Iris pigment epithelial cell (primary cell): ENCODE measurements at places on chromosomes 5 and 9.

- peak; percentile 62 for DNase-seq
These were observed 119.9 kb downstream of the KCNIP1 start for GRCh38 chr5:170623576-170624181.

GRCh38 chr9:96317335-96317980 is 15.5 kb upstream of the HSD17B3 start:
- DNase-seq = peak; percentile 69

DNA sequence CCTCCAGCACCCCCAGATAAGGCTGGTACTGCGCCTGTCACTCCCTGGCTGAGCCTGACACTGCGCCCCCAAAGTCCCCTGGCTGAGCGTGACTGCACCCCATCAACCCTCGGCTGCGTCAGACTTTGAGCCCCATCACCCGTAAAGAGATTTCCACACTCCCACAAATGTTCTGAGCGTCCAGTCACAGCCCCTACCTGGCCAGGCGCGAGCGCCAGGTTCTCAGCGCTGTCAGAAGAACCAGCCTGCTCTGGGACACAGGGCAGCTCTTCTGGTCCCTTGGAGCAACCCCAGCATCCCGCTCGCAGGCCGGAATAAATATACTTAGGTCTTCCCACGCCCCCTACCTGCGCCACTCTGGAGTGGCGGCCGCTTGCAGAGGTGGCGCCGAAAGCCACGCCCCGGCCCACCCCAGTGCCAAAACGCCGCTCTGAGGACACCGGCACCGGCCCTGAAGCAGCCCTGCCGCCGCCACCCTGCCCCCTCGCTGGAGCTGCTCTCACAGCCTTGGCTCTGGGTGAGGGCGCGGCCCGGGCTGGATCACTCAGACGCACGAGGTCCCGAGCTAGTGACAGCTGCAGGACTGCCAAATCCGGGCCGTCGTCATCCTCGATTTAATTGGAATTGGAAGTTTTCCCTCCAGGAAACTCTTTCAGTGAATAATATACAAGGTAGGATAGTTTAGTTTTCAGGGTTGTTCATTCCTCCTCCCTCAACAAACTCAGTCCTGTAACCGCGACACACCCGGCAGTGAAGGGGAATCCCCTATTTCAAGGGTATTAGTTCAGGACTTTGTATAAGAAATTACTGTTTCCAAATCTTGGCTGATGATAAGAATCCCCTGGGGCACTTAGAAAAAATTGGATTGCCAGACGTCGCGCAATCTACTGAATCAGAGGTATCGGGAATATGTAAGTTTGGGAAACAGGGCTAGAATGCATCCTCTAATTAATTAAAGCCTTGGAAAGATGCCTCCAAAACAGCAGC is 1.2 kb upstream of the CEMIP2 start:
- peak; percentile 25 for DNase-seq

DNA sequence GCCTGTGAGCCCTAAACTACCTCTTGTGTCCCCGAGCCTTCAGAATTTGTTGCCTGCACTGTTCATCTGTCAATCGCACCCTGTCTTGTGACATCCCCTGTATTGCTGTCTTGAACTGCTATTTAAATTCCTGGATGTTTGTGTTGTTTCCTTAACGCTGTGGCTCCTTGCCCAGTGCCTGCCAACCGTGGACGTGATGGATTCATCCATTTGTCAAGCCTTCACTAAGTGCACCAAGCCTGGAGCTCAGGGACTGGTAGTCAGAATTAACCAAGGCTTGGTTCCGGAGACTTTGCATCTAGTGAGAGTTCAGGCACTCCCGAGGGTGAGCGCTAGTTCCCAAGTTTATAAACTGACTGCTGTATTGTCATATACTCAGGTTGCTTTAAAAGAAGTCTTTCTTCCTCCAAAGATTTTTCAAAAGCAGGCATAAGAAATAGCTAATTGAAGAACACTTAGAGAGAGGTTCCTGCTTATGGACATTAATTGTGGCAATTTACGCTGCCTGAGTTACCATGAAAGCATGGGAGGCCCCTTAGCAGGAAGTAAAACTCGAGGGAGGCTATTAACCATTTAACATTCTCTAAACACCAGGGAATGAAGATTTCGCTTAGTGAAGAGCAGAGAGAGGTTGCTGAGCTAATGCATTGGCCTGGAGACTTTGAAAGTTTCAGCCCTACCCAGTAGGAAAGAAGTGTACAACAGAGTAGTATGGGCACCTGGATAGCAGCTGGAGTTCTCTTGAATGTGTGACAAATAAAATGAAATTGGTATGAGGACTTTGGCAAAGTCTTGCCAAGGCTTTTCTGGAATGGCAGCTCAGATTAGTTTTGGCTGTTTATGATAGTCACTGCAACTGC is 29.0 kb downstream of the RGS3 start:
- DNase-seq = peak; percentile 36

GRCh38 chr9:134690301-134690751 is 48.7 kb downstream of the COL5A1 start:
- no peak for DNase-seq

DNA sequence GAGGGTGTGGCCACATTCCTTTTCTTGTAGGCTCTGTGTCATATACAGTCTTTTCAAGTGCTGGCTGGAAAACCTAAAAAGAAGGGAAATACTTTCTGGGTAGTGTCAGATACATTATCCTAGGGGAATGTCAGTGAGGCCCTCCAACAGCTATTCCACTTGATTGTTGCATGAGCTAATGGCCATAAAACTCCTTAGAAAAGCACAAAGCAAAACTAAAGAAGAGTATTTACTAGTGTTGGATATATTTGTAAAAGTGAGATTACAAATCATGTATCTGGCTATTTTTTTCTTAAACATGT is 829 bp downstream of the ANXA1 start:
- DNase-seq = peak; percentile 31

DNA sequence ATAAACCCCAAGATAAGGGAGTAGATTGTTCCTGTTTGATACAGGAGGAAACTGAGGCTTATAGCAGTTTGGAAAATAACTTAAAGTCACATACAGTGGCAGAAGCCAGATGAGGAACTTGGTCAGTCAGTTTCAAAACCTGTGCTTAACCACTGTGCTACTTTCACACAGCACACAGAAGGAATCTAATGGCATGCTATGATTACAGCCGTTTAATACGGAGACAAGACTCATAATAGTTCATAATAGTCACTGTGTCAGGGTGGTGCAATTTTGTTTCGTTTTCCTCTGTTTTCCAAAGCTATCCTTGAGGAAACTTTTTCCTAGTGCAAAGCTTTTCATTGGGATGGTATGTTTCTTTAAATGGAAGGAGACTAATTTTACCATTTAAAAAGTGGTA is 112.3 kb downstream of the GCNT1 start:
- no peak for DNase-seq

- DNase-seq = no peak
These were observed 102.9 kb downstream of the ZFAND5 start for GRCh38 chr9:72262063-72262462.

- DNase-seq = no peak
These were observed 512.9 kb upstream of the KLF4 start for GRCh38 chr9:108002371-108002956.

- DNase-seq = peak; percentile 14
These were observed 19.5 kb upstream of the SNAPC3 start for GRCh38 chr9:15403155-15403554.

DNA sequence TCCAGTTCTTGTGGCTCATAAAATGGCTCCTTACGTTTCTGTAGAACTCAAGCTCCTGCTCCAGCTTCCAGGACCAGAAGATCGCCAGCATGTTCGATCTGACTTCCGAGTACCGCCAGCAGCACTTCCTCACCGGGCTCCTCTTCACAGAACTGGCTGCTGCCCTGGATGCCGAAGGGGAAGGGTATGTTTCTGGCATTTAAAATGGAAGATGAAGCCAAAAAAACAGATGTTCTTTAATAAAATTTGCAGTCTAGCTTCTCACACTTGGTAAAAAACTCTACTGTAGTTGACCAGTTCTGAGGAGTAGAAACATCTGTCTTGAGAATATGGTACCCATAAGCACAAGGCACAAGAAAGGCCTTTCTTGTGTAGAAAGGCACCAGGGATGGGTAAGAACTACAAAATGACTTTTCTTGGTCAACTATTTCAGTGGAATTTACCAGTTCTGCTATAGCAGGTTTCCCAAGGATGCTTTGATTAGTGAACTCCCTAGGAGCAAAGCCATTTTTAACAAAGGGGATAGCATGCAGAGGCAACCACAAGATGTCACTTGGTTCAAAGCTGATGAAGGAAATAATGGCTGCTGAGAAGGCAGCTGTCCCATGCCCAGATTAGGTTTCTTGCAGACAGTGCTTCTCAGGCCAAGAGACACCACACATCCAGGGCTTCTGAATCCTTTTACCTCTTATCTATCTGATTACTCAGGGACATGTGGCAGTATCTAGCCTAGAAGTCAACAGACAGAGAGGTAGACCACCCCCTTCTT is 192.4 kb downstream of the DOCK8 start:
- no peak for DNase-seq

DNA sequence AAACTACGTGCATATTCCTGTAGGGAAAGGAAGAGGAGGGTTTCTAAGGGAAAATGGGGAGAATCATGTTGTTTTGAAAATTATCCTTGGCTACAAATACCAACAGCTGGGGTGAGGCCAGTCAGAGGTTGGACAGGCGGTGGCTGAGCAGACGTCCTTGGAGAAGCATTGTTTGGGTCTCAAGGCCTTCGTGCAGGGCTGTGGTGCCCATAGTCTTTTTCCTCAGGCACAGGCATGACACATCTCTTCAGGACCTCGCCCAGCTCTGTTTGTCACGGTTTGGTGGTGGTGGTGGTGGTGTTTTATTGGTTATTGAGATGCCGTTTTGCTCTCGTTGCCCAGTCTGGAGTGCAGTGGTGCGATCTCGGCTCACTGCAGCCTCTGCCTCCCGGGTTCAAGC is 27.8 kb upstream of the EGFL7 start:
- no peak for DNase-seq

DNA sequence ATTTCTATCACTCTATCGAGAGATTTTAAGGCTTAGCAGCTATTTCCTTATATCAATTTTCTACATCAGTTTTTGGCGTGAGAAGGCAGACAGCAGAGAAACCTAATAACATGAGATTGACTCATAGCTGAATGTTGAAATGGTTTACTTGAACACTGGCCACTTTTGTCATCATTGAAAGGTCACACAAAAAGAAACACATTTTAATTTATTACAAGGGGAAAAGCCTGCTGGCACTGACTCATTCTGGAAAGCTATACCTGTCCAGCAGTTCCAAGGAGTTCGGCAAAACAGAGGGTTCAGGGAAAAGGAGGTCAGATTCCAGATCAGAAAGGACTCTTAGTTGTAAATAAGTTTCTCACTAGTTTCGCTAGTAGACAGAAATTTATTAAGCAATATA is 566.4 kb downstream of the DNAH5 start:
- DNase-seq = no peak

DNA sequence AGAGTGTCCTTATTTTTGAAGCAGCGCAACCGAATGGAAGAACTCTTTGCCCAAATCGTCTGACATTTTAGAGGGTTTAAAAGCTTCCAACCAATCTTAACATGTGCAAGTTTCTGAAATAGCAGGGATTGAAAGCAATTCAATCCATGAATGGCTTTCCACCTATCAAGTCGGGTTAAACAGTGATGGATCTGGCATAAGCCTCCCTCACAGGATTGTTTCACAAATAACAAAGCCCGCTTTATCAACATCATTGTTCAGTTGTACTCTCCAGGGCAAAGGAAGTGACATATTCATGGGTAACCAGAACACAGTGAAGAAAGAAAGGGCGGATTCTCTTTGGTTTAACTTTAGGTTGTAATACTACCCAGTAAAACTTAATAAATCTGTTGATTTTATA is 497.3 kb downstream of the MTRR start:
- no peak for DNase-seq

- no peak for DNase-seq
These were observed 14.4 kb downstream of the FGD3 start for GRCh38 chr9:92961627-92962302.

GRCh38 chr9:68585034-68585761 is 44.5 kb upstream of the TMEM252 start:
- no peak for DNase-seq

- no peak for DNase-seq
These were observed 45.2 kb downstream of the RBM27 start for GRCh38 chr5:146248561-146248960.

DNA sequence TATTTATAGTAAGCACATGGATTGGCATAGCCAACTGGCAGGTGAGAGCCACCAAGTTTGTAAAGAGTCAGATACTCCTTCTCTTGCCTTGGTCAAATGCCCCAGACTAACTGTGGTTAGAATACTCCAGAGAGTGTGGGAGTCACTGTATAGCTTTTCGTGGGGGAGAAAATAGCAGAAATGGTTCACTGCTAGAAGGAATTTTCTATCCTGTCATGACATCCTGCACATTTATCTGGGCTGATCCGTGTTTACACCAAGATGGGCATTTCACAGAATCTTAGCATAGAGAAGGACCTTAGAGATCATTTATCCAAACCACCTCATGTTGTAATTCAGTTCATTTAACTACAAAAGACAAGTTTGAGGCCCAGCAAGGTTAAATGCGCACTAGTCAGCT is 460.8 kb downstream of the ENC1 start:
- no peak for DNase-seq

- no peak for DNase-seq
These were observed 54.2 kb downstream of the ELAVL2 start for GRCh38 chr9:23771746-23772384.

- DNase-seq = no peak
These were observed 612 bp downstream of the UGT3A2 start for GRCh38 chr5:36066001-36066539.

- no peak for DNase-seq
These were observed 211.3 kb downstream of the CCDC171 start for GRCh38 chr9:15764131-15764530.

DNA sequence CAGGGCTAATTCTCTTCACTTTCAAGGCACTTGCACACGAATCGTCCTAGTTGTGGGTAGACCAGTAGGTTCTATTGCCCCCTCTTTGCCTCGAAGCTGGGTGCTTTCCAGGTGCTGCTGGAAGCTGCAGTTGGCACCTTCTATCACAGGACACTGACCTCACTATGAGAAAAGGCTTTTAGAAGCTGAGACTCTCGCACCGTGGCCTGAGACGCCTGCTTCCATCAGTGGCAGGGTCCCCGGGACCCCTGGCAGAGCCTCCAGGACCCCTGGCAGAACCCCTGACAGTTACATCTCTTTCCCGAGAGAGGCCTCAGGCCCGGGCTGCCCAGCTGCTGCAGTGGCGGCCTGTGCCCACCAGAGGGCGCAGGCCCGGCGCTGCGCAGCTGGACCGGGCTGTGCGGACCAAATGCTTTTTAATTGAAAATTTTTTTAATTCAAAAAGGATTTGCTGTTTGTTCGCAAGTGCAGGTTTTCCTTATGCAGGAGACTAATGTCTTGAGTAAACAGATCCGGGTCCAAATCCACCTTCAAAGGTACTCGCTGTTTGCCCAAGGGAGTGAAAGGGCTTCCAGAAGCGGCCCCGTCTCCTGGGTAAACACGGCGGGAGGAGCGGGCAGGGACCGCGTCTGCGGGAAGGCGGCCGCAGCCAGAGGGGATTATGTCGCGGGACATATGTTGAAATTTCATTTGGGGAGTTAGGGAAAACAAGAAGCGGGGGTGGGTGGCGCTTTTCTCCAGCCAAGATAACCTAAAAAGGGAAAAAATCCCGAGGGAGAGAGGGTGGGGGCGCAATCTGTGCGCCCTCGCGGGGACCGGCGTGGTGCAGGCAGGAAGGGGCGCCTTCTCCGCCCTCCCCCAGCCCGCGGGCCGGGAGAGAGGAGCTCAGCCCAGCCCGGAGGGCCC is 114.5 kb upstream of the LMX1B start:
- peak; percentile 45 for DNase-seq

- DNase-seq = no peak
These were observed 459.4 kb downstream of the ANXA1 start for GRCh38 chr9:73611032-73611431.

GRCh38 chr9:136135326-136136126 is 16.9 kb upstream of the TMEM250 start:
- DNase-seq = no peak
